ENCODE measurements at places on chromosomes 1 and 21.
A peak's percentile ranks its signal among the peaks of the same experiment; 100 is the strongest.

GRCh38 chr1:100847361-100848082 is 47.1 kb downstream of the EXTL2 start:
- DNase-seq = peak; percentile 58

GRCh38 chr21:15400905-15401304 is 328.9 kb upstream of the USP25 start:
- no peak for DNase-seq

- peak; percentile 52 for DNase-seq
These were observed 60.8 kb downstream of the FASLG start for GRCh38 chr1:172719694-172720138.

DNA sequence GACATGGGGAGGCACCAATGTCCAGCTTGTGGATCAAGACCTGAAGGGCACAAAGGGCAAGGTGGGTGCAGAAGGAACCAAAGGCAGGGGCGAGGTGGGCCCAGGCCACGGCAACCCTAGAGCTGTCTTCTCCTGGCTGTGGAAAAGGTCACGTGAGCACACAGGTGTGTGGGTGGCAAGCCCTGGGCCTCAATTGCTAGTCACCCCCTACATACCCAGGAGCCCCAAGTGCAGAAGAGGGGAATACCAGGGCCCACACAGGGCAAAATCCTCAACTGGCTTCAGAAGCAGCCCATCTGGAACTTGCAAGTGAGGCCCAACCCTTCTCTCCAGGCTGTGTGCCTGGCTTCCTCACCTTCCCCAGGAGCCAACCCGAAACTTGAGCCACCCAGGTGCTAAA is 25.6 kb downstream of the ZBTB17 start:
- DNase-seq = no peak

DNA sequence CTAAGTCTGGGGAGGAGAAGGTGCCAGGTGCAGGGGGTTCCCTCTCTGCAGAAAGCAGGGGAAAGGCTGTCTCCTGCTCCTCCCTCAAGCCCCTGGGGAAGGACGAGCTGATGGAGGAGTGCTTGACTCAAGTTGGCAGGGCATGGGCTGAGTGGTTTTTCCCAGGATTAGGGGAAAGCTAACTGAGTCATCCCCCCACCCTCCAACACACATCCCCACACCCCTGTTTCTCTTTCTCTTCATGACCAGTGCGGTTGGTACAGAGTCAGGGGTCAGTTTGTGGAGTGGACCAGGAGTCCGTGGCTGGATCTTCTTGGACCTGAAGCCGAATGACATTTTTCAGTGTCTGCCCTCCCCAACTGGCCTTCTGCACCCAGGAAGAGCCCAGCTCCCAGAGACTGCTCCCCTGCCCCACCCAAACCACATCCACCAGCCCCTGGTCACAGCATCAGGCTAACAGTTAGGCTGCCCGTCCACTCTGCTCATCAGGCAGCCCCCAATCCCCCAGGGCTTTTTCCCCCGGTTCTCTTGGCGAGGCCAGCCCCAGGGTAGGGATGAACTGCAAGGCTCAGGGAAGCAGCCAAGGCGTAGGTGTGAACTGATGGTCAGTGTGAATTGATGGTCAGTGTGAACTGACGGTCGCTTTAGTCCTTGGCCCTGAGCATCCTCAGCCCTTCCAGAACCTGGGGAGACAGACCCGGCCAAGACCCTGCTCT is 81.0 kb downstream of the PAX7 start:
- DNase-seq = no peak

GRCh38 chr1:9476790-9477463 is 62.3 kb upstream of the SLC25A33 start:
- peak; percentile 74 for DNase-seq

DNA sequence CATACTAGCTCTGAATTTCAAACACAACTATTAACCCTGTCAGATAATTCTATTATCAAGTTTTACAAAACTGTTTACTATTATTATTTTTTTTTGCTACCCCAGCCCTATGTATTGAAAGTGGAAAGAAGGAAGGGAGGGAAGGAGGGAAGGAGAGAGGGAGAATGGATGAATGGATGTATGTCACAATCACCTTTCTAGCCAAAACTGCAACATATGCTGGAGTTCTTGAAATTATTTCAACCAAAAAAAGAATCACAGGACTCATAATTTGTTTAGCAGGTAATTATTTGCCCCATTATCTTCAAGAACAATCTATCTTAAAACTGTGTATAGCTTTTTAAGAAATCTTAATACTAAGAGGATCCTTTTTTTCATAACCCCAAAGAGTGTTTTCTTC is 5.4 kb downstream of the NRIP1 start:
- DNase-seq = no peak

DNA sequence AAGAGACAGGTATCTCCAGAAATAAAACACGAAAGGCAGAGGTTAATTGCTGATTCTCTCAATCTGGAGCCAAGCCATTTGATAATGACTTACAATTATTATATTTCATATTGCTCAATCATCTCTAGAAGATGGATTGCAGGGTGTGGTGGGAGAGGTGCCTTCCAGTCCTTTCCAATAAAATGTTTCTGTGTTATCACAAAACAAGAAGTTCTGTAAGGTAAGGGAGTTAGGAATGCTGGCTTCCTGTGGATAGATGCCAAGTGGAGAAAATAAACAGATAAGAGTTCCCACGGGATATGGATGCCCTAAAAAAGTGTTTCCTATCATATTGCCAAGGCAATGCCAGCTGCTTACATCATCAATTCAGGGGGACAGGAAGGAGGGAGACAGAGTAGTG is 7.2 kb upstream of the CCN1 start:
- no peak for DNase-seq

DNA sequence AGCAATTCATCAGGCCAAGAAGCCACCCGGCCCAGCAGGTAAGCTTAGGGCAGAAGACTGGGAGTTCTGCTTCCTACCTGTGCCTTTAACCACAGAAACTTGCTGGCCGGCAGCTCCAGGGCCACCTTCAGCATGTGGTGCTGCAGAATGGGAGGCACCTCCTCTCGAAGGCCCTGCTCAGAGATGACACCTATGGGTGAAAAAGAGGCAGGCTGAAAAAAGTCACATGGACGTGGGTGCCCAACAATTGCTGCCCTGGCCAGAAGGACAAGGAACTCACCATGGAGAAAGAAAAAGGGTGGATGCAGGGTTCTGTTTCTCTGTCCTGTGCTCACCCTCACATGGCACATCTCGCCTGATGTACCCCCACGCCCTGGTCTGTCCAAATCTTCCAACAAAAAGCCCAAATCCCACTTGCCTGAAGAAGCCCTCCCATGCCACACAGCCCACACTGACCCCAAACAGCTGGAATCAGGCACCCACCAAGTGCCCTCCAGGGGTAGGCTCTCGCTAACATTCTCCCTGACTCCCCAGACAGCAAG is 33.0 kb downstream of the URB1 start:
- DNase-seq = no peak

DNA sequence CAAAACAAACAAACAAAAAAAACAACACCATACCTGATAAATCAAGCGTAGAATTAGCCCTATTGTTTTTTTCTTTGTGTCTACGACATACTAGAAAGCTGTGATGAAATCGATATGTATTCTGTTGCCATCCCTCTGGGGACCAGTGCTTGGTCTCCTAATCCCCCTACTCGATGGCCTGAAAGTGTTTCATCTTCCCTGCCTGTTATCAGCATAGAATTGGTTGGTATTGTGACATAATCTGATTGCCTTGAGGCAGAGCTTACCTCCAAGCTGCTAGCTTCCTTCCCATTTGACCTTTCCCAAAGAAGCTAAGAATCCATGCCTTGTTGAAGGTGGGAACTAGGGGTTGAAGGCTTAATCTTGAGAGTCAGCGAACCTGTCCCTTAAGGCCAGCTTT is 40.7 kb upstream of the PIGV start:
- no peak for DNase-seq

GRCh38 chr21:23799376-23799775 is 1807.9 kb downstream of the MRPL39 start:
- no peak for DNase-seq
